ENCODE measurements at places on chromosomes 13 and 19. TPM values are rescaled to one million over a fixed set of nuclear protein-coding genes. Genes with fewer than 3 reads are reported as not detected.

GRCh38 chr19:17754634-17755442 lies 3.6 kb downstream of the FCHO1 start:
- no peak for DNase-seq

DNA sequence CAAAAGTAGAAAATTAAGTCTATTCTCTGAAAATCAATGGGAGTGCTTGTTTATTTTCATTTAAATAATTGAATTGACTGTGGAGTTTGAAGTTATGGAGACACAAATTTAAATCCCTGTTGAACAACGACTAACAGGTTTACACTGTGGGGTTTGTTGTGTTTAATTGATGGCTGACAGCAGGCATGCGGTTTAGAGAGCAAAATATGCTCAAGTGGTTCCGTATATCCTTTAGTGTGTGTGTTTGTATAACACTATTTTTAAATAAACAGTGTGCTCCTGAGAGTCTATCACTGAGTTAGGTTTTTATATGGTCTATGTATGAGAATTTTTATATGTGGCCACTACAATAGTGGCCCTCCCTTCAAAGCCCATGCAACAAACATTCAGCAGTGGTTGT lies 332.0 kb downstream of the GPC6 start:
- DNase-seq, result no peak

DNA sequence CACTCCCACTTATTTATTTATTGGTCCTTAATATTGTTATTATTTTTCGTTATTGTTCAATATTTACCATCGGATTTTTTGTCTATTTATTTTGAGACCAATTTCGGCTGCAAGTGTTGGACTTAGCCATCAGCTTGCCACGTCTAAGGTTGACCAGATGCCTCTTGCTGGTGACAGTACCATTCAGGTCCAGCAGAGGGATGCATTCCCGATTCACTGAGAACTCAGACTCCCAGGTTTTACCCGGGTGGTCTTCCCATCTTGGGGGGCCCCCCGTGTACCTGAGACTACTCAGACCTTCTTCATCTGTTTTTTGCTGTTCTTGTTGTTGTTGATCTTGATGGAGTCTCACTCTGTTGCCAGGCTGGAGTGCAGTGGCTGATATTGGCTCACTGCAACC lies 1435.2 kb downstream of the UQCRFS1 start:
- no peak for DNase-seq

GRCh38 chr13:54347531-54347930 lies 1318.9 kb downstream of the OLFM4 start:
- DNase-seq, result no peak

- no peak for DNase-seq
Measured at GRCh38 chr19:18596752-18597157, 8.2 kb downstream of the REX1BD start.

- DNase-seq, result no peak
Measured at GRCh38 chr13:101406791-101407190, 9.5 kb downstream of the NALCN start.

Gene ANKRD24
- 0.19 TPM for total RNA-seq

Gene ACP4
- not detected for total RNA-seq

Measured in neural crest cell (in vitro differentiated cells).